Fibroblast of the aortic adventitia (primary cell): ENCODE measurements at places on chromosomes 12 and 14. TPM values are rescaled to one million over a fixed set of nuclear protein-coding genes. Genes with fewer than 3 reads are reported as not detected.

The RBP5 gene
- total RNA-seq: not detected in 2 replicates

The RPL10L gene
- not detected in 2 replicates for total RNA-seq

DNA sequence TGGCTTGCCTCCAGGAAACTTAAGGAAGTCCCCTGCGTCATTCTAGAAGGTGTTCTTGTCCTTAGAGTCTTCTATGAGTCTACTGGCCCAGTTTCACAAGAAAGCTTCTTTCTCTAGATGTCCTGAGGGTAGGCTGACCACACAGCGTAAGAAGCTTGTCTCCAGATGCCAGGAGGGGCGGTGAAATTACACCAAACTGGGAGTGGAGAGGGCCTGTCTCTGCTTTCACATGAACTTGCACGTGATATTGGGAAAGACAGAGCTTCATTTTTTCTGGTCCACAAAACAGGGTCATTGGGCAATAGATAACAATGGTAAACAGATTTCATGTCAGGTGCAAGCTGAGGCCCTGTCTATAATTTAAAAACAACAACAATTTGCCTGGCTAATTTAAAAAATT, 85.7 kb upstream of the TBX3 start:
- DNase-seq: no peak

DNA sequence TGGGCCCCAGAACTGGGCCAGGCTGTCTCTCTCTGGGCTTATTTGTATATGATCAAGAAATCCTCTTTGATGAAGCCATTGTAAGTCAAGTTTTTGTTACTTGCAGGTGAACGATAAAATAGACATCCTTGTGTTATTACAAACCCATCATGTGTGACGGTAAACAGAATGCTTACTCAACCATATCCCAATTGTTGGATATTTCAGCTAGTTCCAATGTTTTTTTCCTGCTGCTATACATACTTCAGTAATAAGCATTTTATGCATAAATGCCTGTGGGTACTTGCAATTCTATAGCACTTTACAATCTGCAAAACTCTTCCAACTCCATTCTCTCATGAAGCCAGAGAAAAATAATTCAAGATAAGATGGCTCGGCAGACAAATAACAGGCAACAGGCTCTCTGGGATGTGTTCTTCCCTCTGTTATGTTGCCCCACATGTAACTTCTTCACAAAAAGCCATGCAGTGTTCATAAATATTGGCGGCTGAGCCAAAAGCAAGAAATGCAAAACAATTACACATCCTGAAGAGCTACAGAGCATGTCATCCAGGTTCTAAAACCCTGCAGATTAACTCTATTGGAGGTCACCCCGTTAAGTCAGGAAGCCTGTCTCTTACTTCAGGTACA, 69.5 kb downstream of the CLMN start:
- no peak for DNase-seq

DNA sequence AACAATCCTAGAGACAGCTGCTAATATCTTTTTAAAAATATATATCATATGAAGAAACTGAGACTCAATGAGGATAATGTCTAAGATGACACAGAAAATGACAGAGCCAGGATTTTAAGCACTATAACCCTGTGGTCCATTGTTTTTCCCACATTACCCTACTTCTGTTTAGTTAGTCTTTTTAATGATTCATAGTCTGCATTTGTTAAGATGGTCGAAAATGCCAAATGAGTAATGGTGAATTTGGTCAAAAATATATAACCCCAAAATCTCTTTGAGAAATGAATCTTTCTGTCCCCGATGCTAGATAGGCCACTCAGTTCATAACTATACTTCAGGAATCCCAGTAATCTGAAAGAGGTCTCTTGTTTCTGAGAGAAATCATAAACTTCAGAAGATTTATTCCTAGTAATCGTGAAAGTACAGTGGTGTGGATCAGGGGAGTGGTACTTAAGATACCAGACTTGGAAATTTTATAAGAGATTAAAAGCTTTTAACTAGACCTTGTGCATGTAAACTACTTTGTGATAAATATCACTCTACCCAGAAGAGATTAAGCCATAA, 10.8 kb downstream of the RTRAF start:
- DNase-seq: peak; percentile 35

DNA sequence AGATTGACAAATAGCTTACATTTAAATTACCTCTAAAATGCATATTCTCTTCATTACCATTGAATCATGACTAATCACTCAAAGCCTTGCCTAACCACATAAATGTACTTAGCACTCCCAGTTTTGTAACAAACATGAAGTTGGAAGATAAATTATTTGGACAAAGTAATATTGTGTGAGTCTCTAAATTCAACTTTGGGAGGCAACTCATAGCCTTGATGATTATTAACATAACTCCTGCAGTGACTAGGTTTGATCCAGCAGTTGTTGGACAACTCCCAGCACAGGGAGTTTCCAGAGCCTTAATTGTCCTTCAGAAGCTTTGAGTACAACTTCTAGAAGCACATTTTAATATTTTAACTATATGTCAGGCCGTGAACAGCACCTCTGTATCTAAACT, 153.4 kb upstream of the PDZRN4 start:
- no peak for DNase-seq

GRCh38 chr14:78157494-78158437, 12.4 kb upstream of the NRXN3 start:
- peak; percentile 6 for DNase-seq

The TRMT61A gene
- 4.7 and 9.2 TPM in 2 replicates for total RNA-seq

The GPRC5A gene
- 5.4 and 15.5 TPM in 2 replicates for total RNA-seq

DNA sequence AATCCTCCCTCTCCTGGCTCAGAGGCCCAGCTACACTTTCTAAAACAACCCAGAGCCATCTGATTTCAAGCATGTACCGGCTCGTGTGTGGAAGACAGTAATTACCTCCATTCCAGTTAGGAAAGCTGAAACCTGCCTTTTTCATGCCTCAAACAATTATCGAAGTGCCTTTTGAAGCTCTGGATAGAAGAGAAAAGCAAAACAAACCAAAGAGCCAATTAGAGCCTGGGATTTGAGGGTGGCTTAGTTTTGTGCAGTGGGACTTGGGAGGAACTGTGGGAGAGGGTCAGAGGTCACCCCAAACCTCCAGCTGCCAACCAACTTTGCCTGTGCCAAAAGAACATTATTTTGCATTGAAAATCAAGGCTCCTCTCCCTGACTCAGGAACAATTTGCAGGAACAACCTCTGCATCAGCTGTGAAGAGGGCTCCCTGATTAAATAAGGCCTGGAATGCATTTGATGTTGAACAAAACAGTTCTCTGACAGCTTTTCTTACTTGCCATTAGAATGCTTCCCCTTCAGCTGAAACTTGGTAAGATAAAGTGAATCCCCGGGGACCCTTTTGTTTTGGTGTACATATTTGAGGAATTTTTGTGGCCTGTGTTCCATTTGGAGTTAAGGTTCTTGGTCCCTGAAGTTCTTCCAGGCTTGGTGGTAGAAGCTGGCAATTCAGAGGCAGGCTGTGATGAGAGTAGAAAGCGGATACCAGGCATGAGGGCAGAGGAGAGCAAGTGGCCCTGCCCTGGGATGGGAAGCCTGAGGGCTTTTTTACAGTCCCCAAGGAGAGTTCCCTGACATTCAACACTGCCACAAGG, 270.1 kb downstream of the ZFP36L1 start:
- DNase-seq: peak; percentile 97

The ADAM20 gene
- total RNA-seq: 1.3 and 1.4 TPM in 2 replicates

The RERGL gene
- not detected in 2 replicates for total RNA-seq

DNA sequence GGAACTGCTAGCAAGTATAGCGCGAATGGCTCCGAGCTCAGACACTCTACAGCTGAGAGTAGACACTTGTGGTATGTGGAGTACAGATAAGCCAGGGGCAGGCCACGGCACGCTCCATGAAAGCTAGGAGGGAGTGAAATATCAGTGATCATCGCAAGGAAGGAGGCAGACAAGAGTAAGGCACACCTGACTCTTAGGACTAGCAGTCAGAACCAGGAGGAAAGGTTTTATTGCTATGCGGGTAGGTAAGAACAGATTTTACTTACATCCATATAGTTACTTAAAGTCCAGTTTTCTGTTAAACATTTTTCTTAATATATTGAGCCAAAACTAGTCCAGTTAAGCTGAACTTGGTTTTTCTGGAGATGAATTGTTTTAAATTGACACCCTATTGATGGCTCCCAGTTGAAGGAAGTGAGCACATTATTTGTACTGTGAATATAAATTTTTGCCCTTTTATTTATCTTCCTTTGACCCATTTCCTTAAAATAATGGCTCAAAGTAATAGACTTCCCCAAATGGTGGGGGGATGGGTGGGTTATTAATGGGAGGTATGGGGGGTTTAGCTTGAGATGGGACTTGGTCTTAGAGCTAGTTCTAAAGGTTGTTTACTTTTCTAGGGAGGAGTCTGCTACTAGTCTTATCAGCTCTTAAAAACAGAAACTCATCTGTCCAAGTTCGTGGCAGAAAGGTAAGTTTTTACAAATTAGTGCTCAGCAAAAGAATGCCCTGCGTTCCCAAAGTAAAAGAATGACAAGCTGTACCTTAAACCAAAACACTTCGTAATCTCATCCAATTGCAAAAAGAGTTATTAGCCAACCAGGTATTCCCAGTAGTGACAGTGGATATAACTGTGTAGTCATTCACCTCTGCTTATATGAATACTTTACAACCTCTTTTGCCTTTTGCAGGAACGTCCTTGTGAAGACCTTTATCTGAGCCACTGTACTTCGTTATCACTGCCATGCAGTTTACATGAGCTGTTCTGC, 5.8 kb downstream of the HNRNPA1 start:
- DNase-seq: peak; percentile 16

DNA sequence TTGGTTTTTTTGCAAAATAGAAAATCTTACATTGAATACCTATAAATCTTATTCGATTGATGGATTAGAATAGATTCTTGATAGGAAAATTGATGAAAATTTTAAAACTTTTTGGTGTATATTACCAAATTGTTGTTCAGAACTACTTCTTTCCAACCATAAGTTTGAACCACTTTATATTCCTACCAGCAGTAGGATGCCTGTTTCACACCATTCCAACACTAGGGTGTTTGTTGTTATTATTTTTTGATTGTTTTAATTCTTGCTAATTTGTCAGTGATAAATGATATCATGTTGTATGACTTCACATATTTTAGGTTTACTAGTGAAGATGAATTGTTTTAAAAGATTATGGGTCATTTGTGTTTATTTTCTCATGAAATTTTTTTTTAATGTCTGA, 43.4 kb downstream of the UTP20 start:
- no peak for DNase-seq

The DIO3 gene
- total RNA-seq: not detected in 2 replicates

GRCh38 chr14:32606301-32606700, 277.2 kb downstream of the AKAP6 start:
- no peak for DNase-seq

DNA sequence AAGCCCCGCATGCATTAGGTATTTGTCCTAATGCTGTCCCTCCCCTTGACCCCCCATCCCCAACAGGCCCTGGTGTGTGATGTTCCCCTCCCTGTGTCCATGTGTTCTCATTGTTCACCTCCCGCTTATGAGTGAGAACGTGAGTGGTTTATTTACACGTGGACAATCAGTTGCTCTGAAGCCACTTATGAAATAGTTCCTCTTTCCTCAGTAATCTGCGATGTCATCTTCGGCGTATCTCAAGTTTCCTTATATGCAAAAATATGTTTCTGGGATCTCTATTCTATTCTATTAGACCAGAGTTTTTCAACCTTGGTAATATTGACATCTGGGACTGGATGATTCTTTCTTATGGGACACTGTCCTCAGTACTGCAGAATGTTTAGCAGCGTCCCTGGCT, 56.0 kb upstream of the DCD start:
- no peak for DNase-seq

DNA sequence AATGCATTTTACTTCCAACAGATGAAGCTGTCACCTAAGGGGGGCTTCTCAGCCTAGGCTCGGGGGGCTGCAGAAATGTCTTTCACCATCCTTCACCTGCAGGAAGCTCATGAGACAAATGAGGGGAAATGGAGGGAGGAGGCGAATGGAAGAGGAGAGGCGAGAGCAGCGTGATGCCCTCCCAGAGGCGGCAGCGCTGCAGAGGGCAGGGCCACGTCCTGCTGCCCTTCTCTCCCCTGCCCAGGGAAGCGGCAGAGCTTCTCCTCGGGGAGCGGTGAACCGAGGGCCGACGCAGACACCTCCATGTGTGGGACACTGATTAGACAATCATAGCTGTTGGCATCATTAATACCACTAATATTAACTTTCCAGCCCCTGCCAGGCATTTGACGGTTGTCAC, 78.3 kb downstream of the SERPINA3 start:
- DNase-seq: no peak

The SLC6A15 gene
- 8.9 and 53.3 TPM in 2 replicates for total RNA-seq

DNA sequence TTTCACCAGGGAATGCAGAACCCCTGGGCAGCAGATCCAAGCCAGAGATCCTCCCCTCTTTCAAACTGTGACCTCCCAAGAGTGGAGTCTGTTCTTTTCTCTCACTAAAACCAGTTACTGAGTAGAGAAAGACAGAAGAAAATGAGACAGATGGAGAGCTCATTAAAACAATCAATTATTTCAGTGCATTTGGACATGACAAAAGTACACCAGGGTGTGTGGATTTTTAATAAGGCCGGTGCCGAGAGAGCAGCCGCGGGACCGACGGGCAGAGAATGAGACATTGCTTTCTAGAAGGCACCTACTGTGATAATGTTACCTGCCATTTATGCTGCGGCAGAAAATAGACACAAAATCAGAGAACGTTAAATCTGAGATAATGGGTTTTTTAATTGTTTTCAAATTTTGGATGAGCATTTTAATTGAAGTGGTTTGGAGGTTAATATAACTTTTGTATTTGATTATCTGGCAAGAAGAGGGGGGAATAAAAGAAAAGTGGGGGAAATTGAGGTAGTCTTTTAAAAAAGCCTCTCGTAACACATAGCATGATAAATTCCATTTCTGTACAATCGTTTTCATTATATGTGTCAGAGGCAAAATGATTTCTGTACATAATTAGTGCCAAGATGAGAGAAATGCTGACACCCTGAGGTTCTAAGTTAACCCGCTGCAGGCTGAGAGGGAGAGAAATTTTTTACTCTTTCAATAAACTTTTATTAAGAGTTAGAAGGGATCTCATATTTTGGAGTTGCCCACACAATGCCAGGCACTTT, 70.8 kb downstream of the HSPB8 start:
- DNase-seq: no peak

- DNase-seq: no peak
Measured at GRCh38 chr12:118850244-118850825, 131.0 kb upstream of the SRRM4 start.

DNA sequence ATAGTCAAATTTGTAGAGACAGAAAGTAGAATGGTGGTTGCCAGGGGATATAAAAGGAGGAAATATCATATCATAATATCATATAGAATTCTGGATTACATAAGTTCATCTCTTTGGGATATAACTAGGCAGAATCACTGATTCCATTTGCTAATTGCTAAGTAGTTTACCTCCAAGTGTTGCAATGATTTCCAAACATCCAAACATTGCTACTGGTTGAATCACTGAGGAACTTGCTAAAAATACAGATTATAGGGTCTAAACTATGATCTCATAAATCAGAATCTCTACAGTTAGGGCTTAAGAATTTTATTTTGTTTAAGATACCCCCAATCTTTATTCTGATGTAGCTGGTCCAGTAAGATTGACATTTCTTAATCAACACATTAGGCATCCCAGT, 16.1 kb upstream of the TAS2R42 start:
- DNase-seq: no peak
